Activated gamma-delta T cell treated with Interleukin-2 at 50 U/mL for 16 hours (primary cell): ENCODE measurements at places on chromosomes 16 and 17.

DNA sequence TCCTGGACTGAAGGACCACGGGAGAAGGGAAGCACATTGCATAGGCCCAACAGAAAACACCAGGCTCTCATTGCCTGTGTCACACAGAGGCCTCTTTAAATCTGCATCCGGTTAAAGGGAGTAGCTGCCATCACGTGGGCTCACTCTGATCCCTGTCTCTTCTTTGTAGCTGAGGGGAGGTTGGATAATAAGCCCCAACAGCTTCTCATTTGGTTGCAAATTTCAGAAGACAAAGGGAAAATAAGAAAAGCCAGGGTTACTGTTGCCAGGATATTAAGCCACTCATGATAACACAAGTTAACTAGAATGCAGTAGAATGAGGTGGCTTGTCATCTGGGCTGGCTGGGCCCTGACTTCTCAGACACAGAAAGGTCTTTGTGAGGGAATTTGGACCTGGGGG is 325.1 kb upstream of the ERCC4 start:
- DNase-seq: no peak

DNA sequence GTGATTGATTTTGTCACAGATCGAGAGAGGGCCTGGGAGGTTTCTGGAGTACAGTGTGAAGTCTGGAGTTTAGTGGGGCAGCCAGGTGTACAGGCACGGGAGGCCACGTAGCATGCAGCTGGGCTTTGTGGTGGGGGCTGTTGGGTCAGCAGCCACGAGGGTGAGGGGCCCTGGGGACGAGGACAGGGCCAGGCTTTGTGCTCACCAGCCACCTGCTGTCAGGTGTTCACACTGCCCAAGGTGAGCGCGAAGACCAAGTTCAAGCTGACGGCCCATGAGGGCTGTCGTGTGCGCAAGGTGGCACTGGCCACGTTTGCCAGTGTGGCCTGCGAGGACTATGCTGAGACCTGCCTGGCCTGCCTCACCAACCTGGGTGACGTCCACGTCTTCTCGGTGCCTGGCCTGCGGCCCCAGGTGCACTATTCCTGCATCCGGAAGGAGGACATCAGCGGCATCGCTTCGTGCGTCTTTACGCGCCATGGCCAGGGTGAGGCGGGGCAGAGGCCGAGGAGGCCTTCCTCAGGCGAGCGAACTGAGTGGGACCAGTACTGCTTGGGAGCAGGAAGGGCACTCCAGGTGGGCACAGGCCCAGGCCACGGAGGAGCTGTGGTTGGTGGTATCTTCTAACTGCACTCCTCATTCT is 15.9 kb downstream of the LLGL1 start:
- no peak for DNase-seq

GRCh38 chr17:65604070-65604469 is 42.6 kb upstream of the AXIN2 start:
- no peak for DNase-seq

- DNase-seq: no peak
These were observed 479.6 kb downstream of the WWOX start for GRCh38 chr16:78579020-78579419.

GRCh38 chr17:45686250-45686649 is 97.9 kb upstream of the CRHR1 start:
- DNase-seq: no peak

GRCh38 chr17:1298606-1299005 is 19.1 kb downstream of the TRARG1 start:
- no peak for DNase-seq

GRCh38 chr16:88560714-88561484 is 9.3 kb upstream of the ZC3H18 start:
- no peak for DNase-seq

DNA sequence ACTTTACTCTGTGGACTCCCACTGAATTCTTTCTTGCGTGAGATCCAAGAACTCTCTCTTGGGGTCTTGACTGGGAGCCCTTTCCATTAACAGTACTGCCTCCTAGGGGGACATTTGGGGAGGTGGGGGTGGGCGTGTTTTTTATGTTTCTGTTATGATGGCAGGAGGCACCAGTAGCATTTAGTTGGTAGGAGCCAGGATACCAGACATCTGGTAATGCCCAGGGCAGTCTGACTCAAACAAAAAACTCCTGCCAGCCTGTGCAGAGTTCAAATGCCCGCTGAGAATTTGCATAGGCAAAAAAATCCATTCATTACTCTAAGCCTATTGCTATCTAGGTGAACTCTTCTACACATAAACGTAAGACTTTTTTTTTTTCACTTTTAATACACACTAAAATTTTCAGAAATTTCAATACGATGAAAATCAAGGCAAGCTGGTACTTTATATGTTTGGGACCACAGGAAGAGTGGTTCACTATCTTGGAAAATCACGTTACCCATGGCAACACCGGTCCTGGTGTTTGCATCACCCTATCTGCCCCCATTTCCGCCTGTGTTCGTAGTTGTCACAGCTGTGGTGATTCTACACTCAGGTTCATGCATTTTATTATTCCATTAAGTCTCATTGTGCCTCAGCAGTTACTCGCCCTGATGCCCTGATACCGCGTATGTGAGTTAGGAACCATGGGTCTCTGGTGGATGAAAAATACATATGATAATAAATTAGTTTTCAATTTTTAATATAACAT is 121.1 kb upstream of the XYLT1 start:
- no peak for DNase-seq

- no peak for DNase-seq
These were observed 5.5 kb downstream of the NR1D1 start for GRCh38 chr17:40094874-40095273.

DNA sequence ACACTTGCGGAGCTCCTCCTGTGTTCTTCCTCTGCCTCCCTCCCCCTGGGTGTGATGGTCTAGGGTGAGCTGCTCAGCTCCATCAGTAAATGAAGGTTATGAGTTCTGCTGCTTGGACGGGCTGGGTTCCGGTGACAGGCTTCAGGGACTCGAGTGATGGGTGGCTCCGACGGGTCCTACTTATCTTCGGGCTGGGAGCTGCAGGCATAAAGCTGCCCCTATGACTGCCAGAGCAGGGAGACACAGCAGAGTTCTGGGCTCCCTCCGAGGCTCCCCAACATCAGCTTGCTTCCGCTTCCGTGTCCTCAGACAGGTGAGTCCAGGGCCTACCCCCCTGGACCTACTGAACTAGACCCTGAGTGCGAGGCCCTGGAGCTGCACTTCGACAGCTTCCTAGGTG is 11.3 kb upstream of the MLKL start:
- DNase-seq: no peak

GRCh38 chr16:17723531-17724134 is 252.9 kb upstream of the XYLT1 start:
- DNase-seq: no peak

DNA sequence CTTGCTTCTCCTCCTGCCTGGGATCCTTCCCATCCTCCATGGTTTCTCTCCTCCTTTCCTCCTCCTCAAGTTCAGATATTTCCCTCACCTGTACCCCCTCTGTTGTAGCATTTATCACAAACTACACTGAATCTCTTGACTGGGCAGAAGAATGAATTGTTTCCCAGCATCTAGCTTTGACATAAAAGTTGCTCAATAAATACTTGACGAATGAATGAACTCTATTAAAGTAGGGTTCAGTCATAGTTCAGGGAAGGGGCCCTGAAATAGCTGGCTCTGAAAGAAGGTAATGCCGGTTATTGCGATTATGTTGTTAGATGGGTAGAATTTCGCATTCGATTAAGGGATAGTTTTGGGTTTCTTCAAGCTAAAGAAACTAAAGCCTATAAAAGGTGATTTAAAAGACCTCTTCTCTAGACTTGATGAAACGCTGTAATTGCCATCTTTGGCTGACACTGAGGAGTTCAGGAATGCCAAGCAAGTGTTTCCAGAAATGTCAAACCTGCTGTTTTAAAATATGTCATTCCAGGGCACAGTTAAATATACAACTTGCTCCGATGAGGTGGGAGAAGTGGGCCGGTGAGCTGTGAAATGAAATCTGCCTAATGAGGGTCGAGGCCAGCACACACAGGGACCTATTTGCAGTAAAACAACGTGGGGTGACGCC is 1.0 kb upstream of the CPD start:
- DNase-seq: no peak

DNA sequence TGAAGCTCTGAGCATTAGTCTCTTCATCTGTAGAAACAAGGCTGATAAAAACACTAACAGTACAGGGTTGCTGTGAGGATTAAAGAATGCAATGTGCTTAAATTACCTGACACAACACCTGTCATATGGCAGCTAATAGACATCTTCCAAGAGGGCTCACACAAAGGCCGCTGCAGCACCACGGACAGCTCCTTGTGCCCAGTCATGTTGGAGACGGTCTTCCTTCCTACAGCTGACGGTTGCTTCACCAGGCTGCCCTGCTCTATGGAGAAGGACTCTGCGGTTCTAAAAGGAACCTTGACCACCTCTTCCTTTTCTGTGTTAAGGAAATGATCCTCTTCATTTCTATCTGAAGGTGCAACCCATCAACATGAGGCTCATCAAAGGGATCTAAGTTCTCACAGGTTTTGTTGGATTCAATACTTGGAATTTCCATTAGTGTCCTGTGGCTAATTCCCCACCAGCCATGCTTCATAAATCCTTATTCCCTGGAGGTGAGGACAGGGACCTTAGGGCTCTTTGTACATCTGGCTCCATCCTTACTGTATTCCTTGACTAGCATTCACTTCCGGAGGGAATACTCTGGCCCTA is 138.9 kb upstream of the CES5A start:
- DNase-seq: peak; percentile 38

DNA sequence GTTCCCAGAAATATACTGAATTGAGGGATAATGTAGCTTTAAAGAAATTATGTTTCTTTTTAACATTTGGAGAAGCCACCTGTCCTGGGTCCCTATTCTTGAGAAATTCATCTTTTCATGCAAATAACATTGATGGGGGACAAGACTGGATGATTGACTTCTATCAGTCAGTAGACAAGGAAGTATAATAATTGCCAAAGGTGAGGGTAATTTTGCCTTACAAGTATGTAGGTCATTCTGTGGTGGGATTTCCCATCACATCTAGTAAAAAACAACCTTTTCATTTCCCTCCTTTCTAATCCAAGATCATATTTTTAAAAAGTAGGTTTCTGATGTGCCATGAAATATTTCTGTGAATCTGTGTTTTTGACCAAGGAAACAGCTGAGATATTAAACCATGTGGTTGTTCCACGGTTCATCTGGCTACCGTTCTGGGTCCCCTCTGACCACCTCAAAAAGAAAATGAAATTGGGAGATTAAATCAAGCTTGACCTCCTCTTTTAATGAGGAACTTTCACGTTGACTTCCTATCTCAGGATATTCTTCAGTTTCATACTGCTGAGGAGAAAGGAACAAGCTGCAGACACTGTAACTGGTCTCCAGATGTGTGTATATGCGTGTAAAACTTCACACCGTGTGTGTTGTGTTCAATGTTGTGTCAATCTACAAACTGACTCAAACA is 138.6 kb downstream of the MAP2K6 start:
- DNase-seq: no peak

- DNase-seq: no peak
These were observed 30.8 kb upstream of the MYOCD start for GRCh38 chr17:12634789-12635414.

DNA sequence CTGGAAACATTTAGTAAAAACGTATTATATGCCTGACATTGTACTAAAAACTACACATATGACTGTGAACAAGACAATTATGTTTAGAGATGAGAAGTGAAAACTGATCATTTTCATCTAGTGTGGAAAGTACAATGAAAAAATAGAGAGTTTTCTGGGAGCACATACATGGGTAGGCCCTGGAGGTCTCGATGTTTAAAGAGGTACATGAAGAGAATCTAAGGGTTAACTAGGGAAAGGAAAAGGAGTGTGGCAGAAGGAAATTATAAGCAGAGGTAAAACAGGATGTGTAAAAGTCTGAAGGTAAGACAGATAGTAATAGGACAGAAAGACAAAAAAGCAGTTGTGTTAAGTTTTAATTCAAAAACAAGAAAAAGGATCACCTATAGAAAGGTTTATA is 113.7 kb downstream of the USP32 start:
- no peak for DNase-seq
